Stimulated activated CD8-positive, alpha-beta memory T cell treated with anti-CD3 and anti-CD28 coated beads, Interleukin-4, amount 100 ng/mL, for 4 hours (primary cell): ENCODE measurements at places on chromosomes 1 and 21.

DNA sequence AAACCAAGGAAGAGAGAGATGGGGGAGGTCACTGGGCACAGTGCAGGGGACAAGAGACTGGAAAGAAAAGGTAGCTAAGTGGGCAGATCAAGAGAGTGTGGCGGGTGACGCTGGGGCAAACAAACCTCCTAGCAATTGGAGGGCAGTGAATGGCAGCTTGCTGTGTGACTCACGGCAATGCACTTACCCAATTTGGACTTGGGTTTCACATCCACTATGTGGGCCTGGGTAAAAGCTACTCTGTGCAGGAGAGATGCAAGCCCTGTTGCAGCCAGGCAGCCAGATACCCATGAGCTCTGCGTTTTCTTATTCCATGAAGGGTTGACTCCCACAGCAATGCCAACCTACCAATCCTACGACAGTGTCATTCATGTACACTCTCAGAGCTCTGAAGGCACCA, 9.5 kb downstream of the PLXNA2 start:
- no peak for DNase-seq

DNA sequence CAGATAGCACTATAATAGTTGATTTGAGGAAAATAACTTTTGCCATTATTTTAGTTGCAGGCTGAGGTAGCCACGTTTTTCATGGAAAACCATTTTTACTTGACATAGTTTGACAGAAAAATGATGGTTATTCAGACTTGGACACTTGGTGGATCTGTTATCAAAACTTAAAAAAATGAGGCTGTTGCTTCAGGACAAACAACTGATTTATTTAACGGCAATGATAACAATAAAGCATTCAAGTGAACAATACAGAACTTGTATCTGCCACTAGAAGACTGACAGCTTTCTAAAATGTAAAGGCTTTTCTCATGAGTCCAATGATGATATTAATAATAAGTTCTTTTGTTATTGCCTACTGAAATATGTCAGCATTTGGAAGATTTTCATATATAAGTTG, 322.9 kb downstream of the BRINP3 start:
- no peak for DNase-seq

DNA sequence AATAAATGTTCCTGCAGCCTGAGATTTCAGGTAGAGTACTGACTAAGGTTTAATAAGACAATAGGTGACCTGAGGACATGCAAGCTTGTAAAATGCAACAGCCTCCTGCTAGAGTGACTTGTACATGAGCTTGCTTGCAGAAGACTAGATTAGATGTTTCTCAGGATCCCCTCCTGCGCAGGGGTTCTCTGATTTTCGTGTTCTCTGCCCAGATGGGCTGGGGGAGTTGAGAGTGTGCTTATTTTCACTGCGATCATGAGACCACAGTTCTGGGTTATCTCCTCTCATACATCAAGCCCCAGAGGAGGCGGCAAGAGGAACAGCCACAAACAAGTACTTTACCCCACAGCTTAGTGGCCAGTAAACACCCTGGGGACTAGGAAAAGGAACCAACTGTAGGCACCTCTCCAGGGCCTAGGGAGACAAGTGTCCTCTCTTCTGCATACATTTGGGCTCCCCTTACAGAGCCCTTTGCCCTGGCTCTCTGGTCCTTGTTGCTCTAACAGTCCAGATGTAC, 8.0 kb downstream of the TMEM81 start:
- no peak for DNase-seq

GRCh38 chr1:166612886-166613285, 226.4 kb upstream of the POGK start:
- no peak for DNase-seq

DNA sequence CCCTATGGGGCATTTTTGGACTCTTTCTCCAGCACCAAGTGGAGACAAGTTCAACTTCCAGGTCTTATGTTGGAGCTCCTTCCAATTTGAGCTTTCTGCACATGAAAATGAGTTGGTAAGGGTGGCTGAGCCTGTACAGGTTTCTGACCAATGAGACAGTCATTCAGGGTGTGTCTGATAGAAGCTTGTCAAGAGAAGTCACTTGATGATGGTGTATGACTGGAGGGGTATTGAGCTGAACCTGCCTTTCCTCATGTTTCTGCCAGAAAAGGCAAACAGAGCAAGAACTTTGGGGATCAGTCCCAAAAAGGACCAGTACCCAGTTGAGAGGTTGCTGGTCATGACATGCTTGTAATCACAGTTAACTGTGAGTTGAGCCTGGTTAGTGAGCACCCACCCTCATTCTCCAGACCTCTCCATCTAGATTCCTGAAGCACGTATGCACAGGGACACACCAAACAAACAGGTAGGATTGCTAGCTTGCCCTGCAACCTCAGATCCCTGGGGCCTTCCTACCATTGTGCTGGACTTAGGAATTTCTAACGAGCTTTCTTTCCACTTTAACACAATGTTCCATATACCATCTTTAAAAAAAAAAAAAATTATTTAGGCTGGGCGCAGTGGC, 26.6 kb downstream of the FAM89A start:
- DNase-seq = no peak

- DNase-seq = no peak
Observed at GRCh38 chr1:223678841-223679240, 13.3 kb upstream of the CAPN8 start.

DNA sequence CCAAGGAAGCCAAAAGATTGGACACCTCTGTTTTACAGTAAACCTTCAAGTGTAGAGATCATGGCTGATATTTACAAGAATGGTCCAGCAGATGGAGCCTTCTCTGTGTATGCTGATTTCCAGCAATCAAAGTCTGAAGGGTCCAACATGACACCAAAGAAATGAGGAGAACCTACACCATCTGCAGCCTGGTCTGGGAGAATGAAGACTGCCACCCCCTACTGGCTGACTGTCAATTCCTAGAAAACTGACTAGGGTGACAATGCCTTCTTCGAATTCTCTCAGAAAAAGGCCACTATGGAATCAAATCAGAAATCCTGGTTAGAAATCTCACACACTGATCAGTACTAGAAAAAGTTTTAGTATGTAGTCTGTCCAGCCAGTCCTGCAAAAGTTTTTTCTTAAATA, 83.3 kb downstream of the CDC42BPA start:
- DNase-seq = no peak

DNA sequence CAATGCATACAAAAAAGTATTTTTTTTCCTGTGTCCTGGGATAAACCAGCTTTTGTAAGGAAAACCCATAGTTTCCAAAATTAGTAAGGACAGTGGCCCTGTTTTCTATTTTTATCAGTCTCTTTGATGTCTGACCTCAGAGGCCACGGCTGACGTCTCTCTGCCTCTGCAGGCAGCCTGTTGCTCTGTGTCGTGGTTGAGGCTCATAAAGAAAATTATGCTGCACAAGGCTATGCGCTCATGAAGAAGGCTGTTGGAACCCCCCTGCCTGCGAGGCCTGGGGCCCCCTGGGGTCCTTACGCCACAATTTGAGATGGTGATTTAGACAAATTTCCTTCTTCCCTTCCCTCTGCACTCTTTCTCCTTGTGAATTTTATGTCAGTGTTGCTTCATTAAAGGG, 48.9 kb downstream of the AGPAT3 start:
- no peak for DNase-seq

- DNase-seq = no peak
Observed at GRCh38 chr1:168304865-168305264, 24.2 kb downstream of the TBX19 start.

DNA sequence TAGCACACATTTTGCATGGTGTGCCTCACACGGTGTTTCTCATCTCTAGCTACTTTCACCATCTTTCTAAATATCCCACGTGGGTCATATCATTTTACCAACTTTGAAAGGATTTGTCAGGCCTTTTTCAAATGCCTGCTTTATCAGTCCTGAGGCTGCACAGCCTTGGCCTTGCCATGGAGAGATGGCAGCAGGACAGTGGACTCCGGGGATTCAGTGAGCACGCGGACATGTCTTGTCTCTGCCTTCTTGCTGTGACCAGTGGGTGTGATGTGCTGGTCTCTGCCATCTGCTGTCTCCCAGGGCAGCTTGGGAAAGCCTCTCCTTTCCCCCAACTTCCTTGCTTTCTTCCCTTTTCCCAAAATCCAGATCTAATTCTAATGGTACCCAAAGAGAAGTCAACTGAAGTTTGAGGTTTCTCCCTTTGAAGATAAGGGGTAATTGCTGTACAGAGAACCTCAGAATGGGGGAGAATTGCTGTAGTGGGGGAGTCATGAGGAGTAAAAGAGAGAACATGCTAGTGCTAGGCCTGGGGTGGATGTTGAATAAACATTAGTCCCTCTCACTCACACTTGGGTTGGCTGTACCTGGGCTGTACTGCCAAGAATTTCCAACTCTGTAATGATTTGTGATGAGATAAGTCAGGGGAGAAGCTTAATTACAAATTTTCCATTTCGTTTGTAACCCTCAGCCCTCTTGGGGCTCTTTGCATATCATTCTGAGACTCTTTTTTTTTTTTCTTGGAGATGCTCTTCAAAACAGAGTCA, 99.5 kb downstream of the GALNT2 start:
- no peak for DNase-seq

GRCh38 chr1:181443231-181443853, 40.0 kb upstream of the CACNA1E start:
- no peak for DNase-seq
